Peyer's patch (tissue), 4 donors: ENCODE measurements at places on chromosomes 3 and 15. TPM values are rescaled to one million over a fixed set of nuclear protein-coding genes. Genes with fewer than 3 reads are reported as not detected.

ARNT2 gene
- total RNA-seq: 10.3 TPM

INSYN1 gene
- not detected for total RNA-seq

SHF gene
- total RNA-seq: 5.8 TPM

GOLGA8T gene
- total RNA-seq: not detected

C3orf22 gene
- not detected for total RNA-seq

MAP1A gene
- 1.2 TPM for total RNA-seq

FAIM gene
- 15.2 TPM for total RNA-seq

BCL6 gene
- 7.4 TPM for total RNA-seq

KCNMB2 gene
- not detected for total RNA-seq

RTP3 gene
- total RNA-seq: not detected

GRCh38 chr15:51161491-51162220, 67.0 kb upstream of the TNFAIP8L3 start:
- DNase-seq: no peak
- no peak overlapping the region for H3K27ac ChIP-seq
- H3K4me1 ChIP-seq: no peaks in the 10 kb centered on the region
- no peaks in the 10 kb centered on the region for H3K36me3 ChIP-seq
- H3K27me3 ChIP-seq: no peaks in the 10 kb centered on the region

GRCh38 chr15:62719316-62719715, 323.2 kb upstream of the TPM1 start:
- H3K4me3 ChIP-seq: no peak overlapping the region
- no peaks in the 10 kb centered on the region for H3K36me3 ChIP-seq
- no peaks in the 10 kb centered on the region for H3K4me1 ChIP-seq
- no peaks in the 10 kb centered on the region for H3K27me3 ChIP-seq
- no peak for DNase-seq

DNA sequence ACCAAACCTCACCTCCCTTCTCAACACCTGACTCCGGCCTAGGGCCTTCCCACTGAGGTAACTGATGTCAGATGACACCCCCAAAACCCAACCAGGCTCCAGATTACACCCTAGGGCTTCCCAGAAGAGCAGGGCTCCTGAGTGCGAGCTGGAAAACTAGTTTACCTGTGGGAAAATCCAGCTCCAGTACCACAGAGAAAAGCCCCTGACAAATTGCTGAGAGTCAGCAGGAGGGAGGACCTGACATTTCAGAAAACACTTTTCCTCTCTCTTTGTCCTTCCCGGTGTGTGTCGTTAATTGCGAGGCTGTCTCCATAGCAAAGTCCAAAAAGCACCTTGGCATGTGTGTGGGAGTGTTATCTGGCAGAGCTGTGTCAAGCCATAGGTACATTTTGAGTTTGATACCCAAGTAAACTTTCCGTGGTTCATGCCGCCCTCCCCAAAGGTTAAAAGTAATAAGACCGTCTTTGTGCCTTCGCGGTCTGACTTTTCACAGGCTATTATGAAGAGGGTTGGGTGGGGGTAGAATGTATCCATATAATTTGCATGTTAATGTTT, 79.8 kb upstream of the FNDC3B start:
- H3K4me3 ChIP-seq: no peak overlapping the region
- no peak for DNase-seq
- no peaks in the 10 kb centered on the region for H3K4me1 ChIP-seq

GRCh38 chr3:175573226-175573625, 714.1 kb downstream of the NAALADL2 start:
- H3K36me3 ChIP-seq: no peaks in the 10 kb centered on the region
- H3K4me3 ChIP-seq: no peak overlapping the region
- DNase-seq: no peak
- H3K27ac ChIP-seq: no peak overlapping the region

DNA sequence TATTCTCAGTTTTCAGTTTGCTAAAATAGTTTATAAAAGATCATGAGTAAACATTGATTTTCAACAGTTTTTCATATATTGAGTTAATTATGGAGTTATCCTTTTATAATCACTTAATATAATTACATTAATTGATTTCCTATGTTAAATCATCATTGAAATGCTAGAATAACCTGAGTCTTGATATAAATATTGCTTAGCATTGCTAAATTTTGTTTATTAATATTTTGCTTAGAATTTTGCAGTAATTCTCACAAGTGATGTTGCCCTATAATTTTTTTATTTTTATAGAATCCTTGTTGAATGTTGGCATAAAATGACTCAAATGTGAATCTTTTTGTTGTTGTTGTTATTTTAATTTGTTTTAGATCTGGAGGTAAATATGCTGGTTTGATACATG, 654.2 kb downstream of the OTOL1 start:
- no peak overlapping the region for H3K4me3 ChIP-seq
- H3K27me3 ChIP-seq: no peaks in the 10 kb centered on the region
- H3K36me3 ChIP-seq: no peaks in the 10 kb centered on the region
- DNase-seq: no peak
- H3K4me1 ChIP-seq: no peaks in the 10 kb centered on the region
- no peak overlapping the region for H3K27ac ChIP-seq

DNA sequence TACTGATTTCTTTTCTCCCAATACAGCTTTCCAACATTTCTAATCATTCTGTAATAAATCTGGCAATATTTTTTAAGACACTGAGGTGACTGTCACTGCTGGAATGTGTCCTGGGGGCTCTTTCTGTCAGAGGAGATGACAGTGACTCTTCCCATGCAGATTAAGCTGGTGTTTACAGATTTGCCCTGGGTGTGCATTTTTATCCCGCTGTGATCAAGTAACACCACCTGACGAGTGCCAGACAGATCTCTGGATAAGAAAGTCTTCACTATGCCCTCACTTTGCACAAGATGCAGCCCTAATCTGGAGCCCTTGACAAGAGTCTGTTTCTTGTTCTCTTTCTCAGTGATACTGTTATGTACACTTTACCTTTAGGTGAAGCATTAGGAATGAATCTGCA, 477.7 kb downstream of the ZIC1 start:
- H3K27me3 ChIP-seq: no peaks in the 10 kb centered on the region
- no peak overlapping the region for H3K27ac ChIP-seq
- no peaks in the 10 kb centered on the region for H3K4me1 ChIP-seq
- no peaks in the 10 kb centered on the region for H3K36me3 ChIP-seq

GRCh38 chr15:94576889-94577533, 345.6 kb downstream of the MCTP2 start:
- no peak for DNase-seq
- H3K27me3 ChIP-seq: no peaks in the 10 kb centered on the region
- H3K4me3 ChIP-seq: no peak overlapping the region
- H3K27ac ChIP-seq: no peak overlapping the region

- H3K4me3 ChIP-seq: no peak overlapping the region
- DNase-seq: no peak
- H3K36me3 ChIP-seq: no peaks in the 10 kb centered on the region
Measured at GRCh38 chr3:37922721-37923568, 61.3 kb downstream of the CTDSPL start.

DNA sequence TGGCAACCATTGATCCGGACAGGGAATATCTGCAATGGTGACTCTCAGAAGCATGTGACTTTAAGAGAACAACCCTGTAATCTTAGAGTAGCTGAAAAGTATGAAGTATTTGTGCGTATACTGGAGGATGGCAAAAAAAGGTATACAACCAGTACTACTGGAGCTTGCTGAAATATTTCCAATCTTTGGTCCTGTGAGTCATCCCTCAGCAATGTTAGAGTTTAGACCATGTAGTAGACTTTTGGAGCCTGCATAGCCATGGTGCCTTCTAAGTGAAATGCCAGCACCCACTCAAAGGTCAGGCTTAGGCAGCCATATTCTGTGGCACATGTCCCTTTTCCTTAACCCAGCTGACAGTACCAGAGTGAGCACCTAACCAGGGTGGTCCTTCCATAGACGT, 429.4 kb downstream of the NTRK3 start:
- H3K4me1 ChIP-seq: no peaks in the 10 kb centered on the region
- no peaks in the 10 kb centered on the region for H3K36me3 ChIP-seq
- H3K4me3 ChIP-seq: no peak overlapping the region
- no peak for DNase-seq
- no peaks in the 10 kb centered on the region for H3K27me3 ChIP-seq

- H3K27ac ChIP-seq: no peak overlapping the region
- no peaks in the 10 kb centered on the region for H3K4me1 ChIP-seq
- H3K4me3 ChIP-seq: no peak overlapping the region
- no peak for DNase-seq
- H3K27me3 ChIP-seq: no peaks in the 10 kb centered on the region
Measured at GRCh38 chr3:129732200-129732876, 125.9 kb upstream of the PLXND1 start.

- H3K4me3 ChIP-seq: no peak overlapping the region
- no peaks in the 10 kb centered on the region for H3K27me3 ChIP-seq
- no peak for DNase-seq
- peaks cover 20% of the 10 kb centered on the region for H3K4me1 ChIP-seq
Measured at GRCh38 chr15:77010312-77010686, 15.4 kb downstream of the PSTPIP1 start.
